ENCODE measurements at places on chromosomes 5 and 9.
A peak's percentile ranks its signal among the peaks of the same experiment; 100 is the strongest.

DNA sequence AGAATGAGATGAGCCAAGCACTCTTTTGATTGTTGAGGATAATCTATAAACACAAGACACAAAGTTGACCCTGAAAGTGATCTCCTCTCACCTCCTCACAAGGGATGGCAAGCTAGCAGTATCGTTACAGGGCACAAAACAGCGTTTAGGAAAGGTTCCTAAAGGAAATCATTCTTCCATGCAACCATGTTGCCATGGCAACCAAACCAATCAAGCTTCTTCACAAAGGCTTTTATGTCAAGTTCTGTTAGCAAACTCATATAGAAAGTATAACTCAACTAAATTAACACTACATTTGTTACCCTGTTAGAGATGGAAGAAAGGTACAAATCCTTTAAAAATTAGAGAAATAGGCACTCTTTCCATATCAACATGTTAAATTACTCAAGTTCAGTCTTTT lies 1016.8 kb upstream of the DMAC1 start:
- no peaks in the 10 kb centered on the region for H3K27me3 ChIP-seq
- peak overlapping the region; percentile 49 for H3K27ac ChIP-seq
- peak; percentile 15 for DNase-seq

GRCh38 chr5:58828258-58828657 lies 245.4 kb downstream of the RAB3C start:
- DNase-seq: no peak
- no peak overlapping the region for H3K4me3 ChIP-seq
- H3K27me3 ChIP-seq: peaks cover 4% of the 10 kb centered on the region
- peak overlapping the region; percentile 44 for H3K27ac ChIP-seq

DNA sequence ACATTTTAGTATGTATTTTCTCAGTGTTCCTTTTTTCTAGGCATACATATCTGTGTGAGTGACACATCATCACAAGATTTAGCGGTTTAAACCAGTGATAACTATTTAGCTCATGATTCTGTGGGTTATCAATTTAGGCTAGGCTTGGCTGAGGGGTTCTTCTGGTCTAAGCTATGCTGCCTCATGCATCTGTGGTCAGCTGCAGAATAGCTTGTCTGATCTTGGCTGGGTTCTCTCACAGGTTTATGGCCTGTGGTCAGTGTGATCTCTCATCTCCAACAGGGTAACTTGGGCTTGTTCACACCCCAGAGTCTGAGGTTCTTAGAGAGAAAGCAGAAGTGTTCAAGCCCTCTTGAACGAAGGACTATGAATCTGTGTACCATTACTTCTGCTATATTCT lies 363.3 kb downstream of the KDM4C start:
- peak overlapping the region; percentile 83 for H3K27ac ChIP-seq
- H3K27me3 ChIP-seq: no peaks in the 10 kb centered on the region
- no peak overlapping the region for H3K4me3 ChIP-seq

GRCh38 chr5:136629125-136629792 lies 263.9 kb upstream of the TRPC7 start:
- peaks cover 3% of the 10 kb centered on the region for H3K27me3 ChIP-seq
- no peak for DNase-seq
- no peak overlapping the region for H3K27ac ChIP-seq
- H3K4me3 ChIP-seq: no peak overlapping the region
- no peaks in the 10 kb centered on the region for H3K36me3 ChIP-seq

GRCh38 chr9:133496861-133497842 lies 18.3 kb upstream of the SLC2A6 start:
- H3K4me1 ChIP-seq: peaks cover 4% of the 10 kb centered on the region
- H3K4me3 ChIP-seq: no peak overlapping the region
- no peak overlapping the region for H3K27ac ChIP-seq
- H3K27me3 ChIP-seq: peaks cover 11% of the 10 kb centered on the region
- no peaks in the 10 kb centered on the region for H3K36me3 ChIP-seq

DNA sequence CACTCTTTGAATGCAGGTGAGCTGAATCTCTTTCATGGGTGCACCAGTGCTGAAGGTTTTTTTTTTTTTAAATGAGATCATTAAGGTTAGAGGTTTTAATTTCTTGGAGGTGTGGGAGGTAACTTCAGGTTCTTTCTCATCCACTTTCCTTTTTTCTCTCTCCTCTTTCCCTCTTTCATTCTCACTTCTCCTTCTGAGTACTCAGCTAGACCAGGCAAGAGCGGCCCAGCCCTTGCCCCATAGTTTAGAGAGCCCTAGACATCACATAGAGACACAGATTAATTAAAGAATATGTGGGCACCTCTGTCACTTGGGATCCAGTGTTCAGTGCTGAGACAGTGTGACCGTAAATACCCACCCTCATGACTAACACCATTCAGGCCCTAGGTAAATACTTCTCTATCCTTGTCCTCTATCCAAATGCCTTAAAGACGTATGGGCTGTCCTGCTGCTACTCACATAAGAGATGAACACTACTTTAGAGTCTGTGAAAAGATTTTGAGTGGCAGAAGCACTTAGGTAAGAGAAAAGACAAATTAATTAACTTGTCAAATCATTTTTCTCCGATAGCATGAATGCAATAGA lies 174.1 kb downstream of the TLE4 start:
- H3K27ac ChIP-seq: no peak overlapping the region
- no peaks in the 10 kb centered on the region for H3K4me1 ChIP-seq
- H3K27me3 ChIP-seq: no peaks in the 10 kb centered on the region
- H3K36me3 ChIP-seq: no peaks in the 10 kb centered on the region

DNA sequence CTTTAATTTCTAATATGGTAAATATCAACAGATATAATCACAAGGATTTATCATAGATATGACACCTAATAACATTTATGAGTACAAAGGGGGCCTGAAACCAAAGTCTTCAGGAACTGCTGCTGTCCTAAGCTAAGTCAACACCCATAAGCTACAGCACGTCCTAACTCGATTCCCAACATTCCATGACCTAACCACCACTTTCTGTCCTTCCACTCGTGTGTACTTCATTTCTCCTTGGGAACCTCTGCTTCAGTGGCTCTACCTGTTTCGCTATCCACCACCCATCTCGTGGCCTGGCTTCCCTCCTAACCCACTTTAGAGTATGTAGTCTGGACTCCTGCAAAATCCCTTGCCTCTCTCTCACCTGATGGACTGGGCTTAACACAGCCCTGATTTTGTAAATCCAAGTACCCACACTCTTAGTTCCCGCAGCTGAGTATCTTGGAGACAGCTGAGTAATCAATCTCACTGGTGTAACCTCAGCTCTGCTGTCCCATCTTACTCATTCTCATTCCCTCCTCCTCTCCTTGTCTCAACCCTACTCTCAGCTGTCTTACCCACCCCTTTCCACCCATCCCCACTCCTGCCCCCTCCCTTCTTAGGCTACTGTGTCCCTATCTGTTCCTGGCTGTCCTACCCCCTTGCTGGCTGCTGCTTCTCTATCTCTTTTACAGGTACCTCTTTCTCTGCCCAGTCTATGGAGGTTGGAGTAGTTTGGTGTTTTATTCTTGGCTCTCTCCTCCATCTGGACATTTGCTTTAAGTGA lies 101.8 kb downstream of the MAST4 start:
- no peak overlapping the region for H3K4me3 ChIP-seq
- no peak for DNase-seq
- no peaks in the 10 kb centered on the region for H3K27me3 ChIP-seq
- no peaks in the 10 kb centered on the region for H3K4me1 ChIP-seq
- H3K36me3 ChIP-seq: no peaks in the 10 kb centered on the region
- H3K27ac ChIP-seq: no peak overlapping the region

GRCh38 chr9:9054354-9054992 lies 1254.9 kb upstream of the DMAC1 start:
- H3K4me3 ChIP-seq: no peak overlapping the region
- H3K27me3 ChIP-seq: no peaks in the 10 kb centered on the region
- no peaks in the 10 kb centered on the region for H3K36me3 ChIP-seq
- no peak overlapping the region for H3K27ac ChIP-seq
- DNase-seq: no peak

GRCh38 chr9:89408628-89409101 lies 89.2 kb downstream of the SEMA4D start:
- H3K4me1 ChIP-seq: peaks cover 13% of the 10 kb centered on the region
- no peak overlapping the region for H3K27ac ChIP-seq
- H3K4me3 ChIP-seq: no peak overlapping the region
- peaks cover 7% of the 10 kb centered on the region for H3K36me3 ChIP-seq
- H3K27me3 ChIP-seq: peaks cover 8% of the 10 kb centered on the region

DNA sequence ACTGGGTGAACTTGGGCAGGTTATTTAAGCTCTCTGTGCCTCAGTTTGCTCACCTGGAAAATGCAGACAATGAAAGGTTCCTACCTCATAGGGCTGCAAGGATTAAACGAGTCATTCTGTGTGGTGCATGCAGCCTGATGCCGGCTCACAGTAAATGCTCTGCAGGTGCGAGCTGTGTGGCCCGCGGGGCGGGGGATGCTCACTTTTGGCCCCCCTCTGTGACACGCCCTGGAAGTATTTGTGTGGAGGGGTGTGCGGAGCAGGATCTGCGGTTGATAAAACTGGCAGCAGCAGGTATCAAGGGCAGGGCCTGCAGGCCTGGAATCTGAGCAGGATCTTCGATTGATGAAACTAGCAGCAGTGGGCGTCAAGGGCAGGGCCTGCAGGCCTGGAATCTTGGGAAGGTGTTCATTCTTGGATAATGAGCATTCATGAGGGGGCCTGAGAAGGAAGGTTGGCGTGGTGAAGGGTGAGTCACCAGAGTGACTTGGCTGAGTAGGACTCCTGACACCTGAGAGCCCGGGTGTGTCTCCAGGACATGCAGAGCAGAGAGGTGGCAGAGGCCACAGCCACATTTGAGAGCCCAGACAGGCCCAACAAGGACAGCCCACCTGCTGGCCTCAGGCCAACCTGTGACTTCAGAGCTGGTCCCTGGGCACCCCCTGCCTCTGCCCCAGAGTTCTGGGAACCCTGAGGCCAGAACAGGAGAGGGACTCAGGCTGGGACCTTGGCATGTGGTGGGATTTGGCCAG lies 11.9 kb downstream of the UNC5A start:
- no peak overlapping the region for H3K27ac ChIP-seq
- no peak overlapping the region for H3K4me3 ChIP-seq
- no peaks in the 10 kb centered on the region for H3K4me1 ChIP-seq
- H3K36me3 ChIP-seq: peaks cover 3% of the 10 kb centered on the region

DNA sequence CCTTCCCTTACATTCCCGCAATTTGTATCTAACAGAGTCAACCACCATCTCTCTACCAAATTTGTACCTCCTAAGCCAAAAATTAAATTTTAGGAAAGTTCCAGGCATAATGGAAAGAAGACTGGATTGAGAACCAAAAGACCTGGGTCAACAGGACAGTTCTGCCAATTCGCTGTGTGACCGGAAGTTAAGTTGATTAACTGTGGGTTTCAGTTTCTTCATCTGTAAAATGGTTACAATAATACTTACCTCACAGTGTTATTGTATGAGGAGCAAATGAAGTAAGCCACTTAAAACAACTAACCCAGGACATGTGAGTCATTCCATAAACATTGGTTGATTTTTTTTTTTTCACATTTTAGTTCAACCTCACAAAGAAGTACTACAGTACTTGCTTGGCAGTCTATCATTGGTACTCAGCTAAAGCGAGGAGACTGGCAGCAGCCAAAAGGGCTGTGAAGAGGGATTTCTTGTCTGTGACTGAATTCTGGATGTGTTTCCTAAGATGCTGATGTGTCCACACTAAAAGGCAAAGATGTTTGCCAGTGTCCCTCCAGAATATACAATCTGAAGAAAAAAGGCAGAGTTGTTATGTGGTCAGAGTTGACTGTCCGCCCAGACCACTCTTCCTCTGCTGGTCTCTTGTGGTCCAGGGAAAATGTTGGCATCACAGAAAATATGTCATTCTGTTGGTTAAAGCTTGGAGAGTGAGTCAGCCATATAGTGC lies 198.6 kb downstream of the TLE1 start:
- H3K36me3 ChIP-seq: no peaks in the 10 kb centered on the region
- no peaks in the 10 kb centered on the region for H3K27me3 ChIP-seq
- H3K27ac ChIP-seq: no peak overlapping the region
- DNase-seq: no peak

DNA sequence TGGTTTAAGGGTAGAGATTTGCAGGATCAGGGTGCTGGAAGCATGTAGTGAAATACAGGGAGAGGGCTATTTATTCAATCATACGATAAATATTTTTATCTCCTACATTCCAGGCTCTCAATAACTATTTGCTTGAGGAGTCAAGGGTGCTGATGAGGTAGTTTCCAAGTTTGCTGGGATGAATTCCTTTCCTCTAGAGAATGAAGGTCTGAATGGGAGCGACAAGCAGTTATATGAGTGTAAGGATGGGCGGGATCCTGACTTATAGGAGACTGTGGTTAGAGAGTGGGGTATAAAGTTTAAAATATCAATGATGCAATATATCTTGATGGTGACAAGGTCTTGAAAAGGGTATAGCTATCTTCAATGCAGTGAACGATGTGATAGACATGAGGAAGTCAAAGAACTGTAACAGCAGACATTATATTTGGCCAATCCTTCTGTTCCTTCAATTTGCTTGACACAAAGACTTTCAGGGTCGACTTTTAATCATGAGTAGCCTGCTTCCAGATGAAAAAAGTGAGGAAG lies 201.1 kb upstream of the HAPLN1 start:
- peaks cover 73% of the 10 kb centered on the region for H3K4me1 ChIP-seq
- peak overlapping the region; percentile 33 for H3K27ac ChIP-seq
- H3K4me3 ChIP-seq: no peak overlapping the region
- H3K36me3 ChIP-seq: peaks cover 4% of the 10 kb centered on the region

- H3K27me3 ChIP-seq: peaks cover 2% of the 10 kb centered on the region
- no peak overlapping the region for H3K27ac ChIP-seq
- H3K4me3 ChIP-seq: no peak overlapping the region
Observed at GRCh38 chr5:68187268-68188055, 28.1 kb upstream of the PIK3R1 start.

DNA sequence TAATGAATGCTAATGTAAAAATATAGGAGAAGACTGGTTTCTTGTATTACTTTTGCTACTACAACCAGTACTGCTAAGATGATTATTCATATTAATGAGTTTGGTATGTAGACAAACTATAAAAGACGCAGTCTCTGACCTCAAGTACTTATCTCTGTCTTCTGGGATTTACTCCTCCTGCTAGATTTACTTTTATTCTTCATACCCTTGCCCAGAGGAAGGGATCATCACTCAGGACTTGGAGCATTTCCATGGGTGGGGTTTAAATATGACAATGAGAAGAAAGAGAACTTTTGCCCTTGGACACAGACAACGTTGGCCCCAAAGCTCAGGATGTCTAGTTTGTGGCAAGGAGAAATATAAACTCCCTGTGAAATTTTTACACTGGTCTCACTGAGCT lies 126.1 kb downstream of the BNC2 start:
- no peak for DNase-seq
- H3K27ac ChIP-seq: no peak overlapping the region
- no peaks in the 10 kb centered on the region for H3K4me1 ChIP-seq

GRCh38 chr9:36457836-36458429 lies 57.9 kb upstream of the RNF38 start:
- peaks cover 4% of the 10 kb centered on the region for H3K36me3 ChIP-seq
- DNase-seq: no peak
- peaks cover 21% of the 10 kb centered on the region for H3K4me1 ChIP-seq
- H3K4me3 ChIP-seq: no peak overlapping the region
- no peaks in the 10 kb centered on the region for H3K27me3 ChIP-seq
